ENCODE measurements at places on chromosomes 16 and 17.

DNA sequence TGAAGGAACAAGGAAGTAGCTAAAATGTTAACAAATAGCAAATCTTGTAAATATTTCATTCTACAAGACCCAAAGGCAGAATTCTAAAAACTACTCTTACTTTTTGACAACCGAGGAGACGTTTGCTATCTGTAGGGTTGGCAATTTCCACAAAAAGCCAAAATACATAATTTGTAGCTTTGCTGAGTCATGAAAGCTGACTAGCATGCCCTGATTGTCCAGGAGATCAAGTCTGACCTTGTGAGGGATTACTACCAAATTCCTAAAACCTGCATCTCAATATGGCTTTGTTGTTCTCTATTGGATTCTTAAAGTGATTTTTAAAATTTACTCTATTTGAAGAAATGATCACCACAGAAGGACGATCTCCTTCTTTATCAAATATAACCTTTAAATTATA lies 10.8 kb downstream of the DNAJA2 start:
- no peak for DNase-seq

DNA sequence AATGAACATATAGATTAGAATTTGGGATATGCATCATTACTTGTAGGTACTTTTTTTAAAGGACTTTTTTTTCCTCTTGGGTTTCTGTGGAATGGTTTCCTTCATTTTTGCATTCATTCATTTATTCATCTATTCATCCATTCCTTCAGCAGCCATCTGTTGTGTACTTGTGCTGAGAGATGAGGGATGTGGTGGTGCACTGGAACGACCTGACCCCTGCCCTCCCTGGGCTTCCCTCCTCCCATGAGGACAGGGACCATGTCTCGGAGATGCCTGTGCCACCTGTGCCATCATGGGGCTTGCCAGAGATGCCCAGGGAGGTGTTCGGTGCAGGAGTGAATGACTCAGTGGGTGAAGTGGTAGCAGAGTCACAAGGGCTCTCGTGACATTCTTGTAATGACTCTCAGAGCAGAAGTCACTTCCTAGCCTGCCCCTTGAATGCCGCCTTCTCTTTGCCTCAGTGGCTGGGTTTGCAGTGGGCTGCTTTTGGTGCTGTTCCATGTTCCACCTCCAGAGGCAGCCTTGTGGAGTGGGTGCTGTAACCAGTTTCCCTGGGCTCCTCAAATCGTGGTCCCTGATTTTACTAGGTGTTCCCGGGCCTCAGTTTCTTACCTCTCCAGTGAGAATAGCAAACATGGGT lies 43.9 kb downstream of the CLEC16A start:
- no peak for DNase-seq

GRCh38 chr17:36592316-36592715 lies 637 bp downstream of the DHRS11 start:
- no peak for DNase-seq

DNA sequence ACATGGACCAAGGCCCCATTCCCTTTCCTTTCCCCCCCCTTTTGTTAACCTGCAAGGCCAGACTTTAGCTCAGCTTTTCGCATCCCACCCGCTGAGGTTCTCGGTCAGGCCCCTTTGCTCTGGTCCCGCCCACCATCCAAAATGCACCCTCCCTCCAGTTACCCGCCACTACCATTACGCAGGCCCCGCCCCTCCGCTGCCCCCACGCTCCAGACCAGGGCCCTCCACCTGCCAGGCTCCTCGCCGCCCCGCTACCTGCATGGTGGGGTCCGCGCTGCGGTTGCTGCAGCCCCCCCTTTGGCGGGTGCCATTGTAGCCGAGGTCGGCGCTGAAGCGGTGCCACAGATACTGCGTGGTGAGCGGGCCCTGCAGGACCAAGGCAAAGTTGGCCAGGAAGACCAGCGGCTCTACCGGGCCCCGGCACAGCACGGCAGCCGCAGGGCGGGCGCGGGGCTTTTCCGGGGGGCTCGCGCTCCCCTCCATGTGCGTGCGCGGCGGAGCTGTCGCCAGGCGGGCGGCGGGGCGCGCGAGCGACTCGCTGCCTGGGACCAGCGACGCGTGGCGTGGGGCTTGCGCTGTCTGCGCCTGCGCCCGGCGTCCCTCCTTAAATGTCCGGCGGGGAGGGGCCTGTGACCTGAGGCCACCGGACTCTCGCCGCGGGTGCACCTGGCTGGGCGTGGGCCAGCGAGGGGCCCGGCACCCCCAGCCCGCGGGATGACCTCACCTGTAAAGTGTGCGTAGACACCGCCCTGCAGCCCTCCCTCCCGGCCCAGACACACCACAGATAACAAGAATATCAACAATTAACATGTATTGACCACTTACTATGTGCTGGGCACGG lies at the start of gene SLC46A1:
Gene SLC46A1, minus strand, starts transcription at position 581 of the 841 bp plus-strand sequence. Its CDS starts 98 bp downstream, at position 483.
- DNase-seq = peak; percentile 54

GRCh38 chr16:24273508-24274182 lies 17.5 kb downstream of the CACNG3 start:
- no peak for DNase-seq

DNA sequence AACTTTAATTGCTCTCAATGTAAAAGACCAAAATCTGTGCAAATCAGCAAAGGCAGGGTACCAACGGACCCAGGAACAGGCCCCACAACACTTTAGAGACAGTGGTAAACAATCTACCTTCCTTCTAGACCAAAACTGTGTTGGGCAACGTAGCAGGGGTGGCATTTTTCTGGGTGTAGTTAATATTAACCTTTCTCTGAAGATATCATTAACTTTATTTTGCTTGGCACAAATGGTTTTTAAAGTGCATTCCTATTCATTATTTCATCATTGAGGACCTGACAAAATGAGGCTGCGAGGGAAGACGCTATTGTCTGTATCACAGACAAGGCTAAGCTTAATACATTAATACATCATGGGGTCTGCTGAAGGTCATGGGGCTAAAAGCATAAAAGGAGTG lies 37.9 kb upstream of the TRAP1 start:
- no peak for DNase-seq

DNA sequence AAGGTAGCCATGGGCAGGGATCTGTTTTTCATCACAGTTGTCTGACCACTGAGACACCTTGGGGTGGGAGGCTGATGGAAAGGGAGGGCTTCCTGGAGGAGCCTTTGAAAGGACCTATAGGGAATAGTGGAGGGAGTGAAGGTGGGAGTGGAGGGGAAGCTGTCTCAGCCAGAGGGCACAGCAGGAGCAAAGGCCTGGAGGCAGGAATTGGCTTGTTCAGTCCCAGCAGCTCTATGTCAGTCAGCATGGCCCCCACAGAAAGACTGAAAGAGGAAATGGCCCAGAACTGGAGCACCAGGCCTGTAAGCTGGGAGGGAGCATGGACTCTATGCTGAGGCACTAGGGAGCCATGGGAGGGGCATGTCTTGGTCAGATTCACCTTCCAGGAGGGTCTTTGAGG lies 12.8 kb upstream of the CBFB start:
- no peak for DNase-seq

- no peak for DNase-seq
Measured at GRCh38 chr16:81748476-81749198, 30.5 kb upstream of the PLCG2 start.

GRCh38 chr16:11428623-11428953 lies 83.3 kb downstream of the RMI2 start:
- no peak for DNase-seq

- DNase-seq = no peak
Measured at GRCh38 chr16:48914070-48914469, 304.1 kb upstream of the N4BP1 start.

DNA sequence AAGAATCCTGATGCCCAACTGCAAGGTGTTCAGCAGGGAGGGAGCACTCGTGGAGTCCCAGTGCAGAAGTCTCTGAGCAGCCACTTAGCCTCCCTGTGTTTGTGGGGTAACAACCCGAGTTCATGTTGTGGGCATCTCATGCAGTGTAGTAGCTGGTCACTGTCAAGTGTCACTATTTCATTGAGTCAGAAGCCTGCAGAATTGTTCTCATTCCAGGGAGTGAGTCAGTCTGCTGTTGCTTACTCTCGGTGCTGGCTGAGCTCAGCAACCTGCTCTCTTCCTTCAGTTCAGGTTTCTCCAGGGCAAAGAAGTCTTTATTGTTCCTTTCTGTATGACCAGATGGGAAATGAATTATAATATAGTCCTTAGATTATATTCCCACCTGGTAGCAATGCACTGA lies 24.1 kb downstream of the HMOX2 start:
- DNase-seq = no peak

DNA sequence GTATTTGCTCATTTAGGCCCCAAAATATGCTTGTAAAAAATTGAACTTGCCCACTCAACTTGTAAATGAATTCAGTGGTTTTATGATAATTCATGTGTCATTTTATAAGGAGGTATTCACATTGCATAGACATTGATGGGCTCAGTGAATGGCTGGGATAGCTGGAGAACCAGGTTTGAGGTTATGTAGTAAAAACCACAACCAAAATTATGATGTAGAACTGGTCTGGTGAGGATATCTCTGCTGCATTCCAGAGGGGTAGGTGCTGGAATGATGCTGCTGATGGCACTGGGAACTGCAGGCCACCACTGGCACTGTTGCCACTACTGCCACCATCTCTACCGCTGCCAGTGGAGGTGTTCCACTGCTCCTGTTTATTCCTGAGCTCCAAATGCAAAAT lies 21.5 kb upstream of the RABEP1 start:
- DNase-seq = no peak

- no peak for DNase-seq
Measured at GRCh38 chr17:72462814-72463213, 342.0 kb downstream of the SOX9 start.

GRCh38 chr17:65856865-65857264 lies 295.4 kb upstream of the AXIN2 start:
- DNase-seq = no peak

GRCh38 chr16:56525236-56525635 lies 5.4 kb upstream of the BBS2 start:
- DNase-seq = no peak

DNA sequence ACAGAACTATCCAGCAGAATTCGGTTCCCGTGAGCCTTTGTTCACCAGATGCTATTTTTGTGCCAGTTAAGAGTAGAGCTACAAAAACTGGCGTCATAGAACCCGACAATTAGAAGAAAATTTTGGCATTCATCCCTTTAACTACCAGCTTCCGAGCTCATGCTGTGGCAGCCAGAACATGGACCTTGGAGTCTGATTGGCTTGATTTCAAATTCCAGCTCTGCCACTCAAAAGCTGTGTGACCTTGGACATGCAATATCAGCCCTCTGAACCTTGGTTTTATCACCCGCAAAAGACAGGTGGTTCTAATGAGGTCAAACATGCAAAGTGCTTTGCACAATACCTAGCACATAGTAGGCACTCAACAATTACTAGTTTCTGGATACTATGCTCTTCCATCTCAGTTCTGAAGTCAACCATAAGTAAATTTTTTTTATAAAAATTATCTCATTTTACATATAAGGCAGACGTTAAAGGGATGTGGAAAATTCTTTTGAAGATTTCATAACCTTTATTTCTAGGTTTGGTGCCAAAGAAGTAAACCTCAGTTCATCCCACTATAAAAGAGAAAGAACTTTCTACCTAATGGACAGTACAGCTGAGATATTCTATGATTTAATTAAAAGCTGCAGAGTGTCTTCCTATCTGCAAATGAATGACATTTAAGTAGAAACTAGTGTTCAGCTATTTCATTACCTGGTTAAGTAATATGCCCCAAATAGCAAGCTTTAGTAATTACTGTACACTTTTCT lies 331.5 kb downstream of the HAPSTR1 start:
- no peak for DNase-seq

DNA sequence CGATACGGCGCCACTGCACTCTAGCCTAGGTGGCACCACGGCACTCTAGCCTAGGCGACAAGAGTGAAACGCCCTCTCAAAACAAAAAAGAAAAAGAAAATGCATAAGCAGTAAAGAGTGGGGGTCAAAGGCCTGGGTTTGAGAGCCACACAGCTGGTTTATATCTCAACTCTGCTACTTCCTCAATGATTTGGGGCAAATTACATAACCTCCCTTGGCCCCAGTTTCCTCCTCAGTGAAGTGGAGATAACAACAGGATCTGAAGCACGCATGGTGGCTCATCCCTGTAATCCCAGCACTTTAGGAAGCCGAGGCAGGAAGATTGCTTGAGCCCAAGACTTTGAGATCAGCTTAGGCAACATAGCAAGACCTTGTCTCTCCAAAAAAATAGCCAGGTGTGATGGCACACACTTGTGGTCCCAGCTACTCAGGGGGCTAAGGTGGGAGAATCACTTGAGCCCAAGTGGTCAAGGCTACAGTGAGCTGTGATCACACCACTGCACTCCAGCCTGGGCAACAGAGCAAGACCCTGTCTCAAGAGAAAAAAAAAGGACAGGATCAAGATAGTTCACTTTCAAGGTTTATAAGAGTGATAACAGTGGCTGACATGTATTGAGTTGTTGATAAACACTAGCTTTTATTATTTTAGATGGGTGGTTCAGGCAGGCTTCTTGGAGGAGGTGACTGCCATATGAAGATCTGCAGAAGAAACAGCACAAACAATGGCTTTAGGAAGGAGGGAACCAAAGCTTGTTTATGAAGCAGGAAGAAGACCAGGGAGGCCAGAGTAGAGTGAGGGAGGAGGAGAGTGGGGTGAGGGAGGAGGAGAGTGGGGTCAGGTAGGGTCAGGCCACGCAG lies 8.5 kb upstream of the COG1 start:
- no peak for DNase-seq

- DNase-seq = no peak
Measured at GRCh38 chr17:4407216-4407615, 26.5 kb upstream of the SPNS3 start.

GRCh38 chr17:42111871-42112551 lies 503 bp downstream of the DHX58 start:
- no peak for DNase-seq

- no peak for DNase-seq
Measured at GRCh38 chr17:69880591-69881112, 194.4 kb upstream of the KCNJ16 start.

DNA sequence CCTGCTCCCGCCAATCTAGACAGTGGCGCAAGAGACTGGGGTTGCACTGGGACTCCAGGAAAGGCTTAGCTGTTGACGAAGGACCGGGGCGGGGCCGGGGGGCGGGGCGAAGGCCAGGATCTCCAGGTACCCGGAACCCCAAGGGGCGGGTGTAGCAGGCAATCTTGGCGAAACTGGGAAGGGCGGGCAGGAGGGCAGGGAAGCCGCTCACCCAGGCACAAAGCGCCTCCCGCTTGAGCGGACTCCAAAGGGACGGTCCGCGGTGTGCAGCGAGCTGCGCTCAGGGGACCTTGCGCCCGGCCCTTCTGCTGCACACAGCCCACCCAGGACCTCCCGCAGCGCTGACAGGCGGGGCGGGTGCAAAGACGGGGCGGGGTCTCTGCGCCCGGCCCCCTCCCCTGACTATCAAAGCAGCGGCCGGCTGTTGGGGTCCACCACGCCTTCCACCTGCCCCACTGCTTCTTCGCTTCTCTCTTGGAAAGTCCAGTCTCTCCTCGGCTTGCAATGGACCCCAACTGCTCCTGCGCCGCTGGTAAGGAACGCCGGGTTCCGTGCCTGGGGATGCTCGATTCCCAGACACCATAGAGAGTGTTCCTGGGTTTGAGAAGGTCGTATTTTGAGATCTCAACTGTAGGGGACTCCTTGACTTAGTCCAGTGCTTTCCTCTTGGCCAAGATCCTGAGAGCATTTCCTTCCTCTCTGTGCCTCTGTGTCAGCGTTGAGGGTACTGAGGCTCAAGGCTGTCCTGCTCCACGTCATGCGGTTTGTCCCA lies at the start of gene MT1F:
Gene MT1F, plus strand, starts transcription at position 405 of the 772 bp plus-strand sequence. Its CDS starts 100 bp downstream, at position 505.
- DNase-seq = peak; percentile 63

GRCh38 chr16:6946802-6947201 lies 385.8 kb upstream of the RBFOX1 start:
- no peak for DNase-seq

- no peak for DNase-seq
Measured at GRCh38 chr17:2151358-2152033, 96.6 kb downstream of the HIC1 start.

- peak; percentile 59 for DNase-seq
Measured at GRCh38 chr17:63774141-63774968, at the start of gene DDX42. DDX42 (plus strand) TSS chr17:63774170; CDS start chr17:63787050, 12,880 bp downstream.
